H1 (cell line): ENCODE measurements at places on chromosomes 5 and 9.
A peak's percentile ranks its signal among the peaks of the same experiment; 100 is the strongest.

GRCh38 chr5:90968319-90968718, 409.7 kb downstream of the ADGRV1 start:
- no peaks in the 10 kb centered on the region for H3K27me3 ChIP-seq
- H3K27ac ChIP-seq: no peak overlapping the region
- peaks cover 30% of the 10 kb centered on the region for H3K36me3 ChIP-seq
- no peaks in the 10 kb centered on the region for H3K4me1 ChIP-seq
- no peak for DNase-seq
- H3K4me3 ChIP-seq: no peak overlapping the region

- H3K27ac ChIP-seq: no peak overlapping the region
- H3K27me3 ChIP-seq: 0 out of 2 replicates have a peak, but pooled peaks cover 2% of the 10 kb centered on the region
- peaks cover 3% of the 10 kb centered on the region; the same call in 1 of the 2 replicates for H3K4me1 ChIP-seq
Measured at GRCh38 chr9:96199006-96199405, 103.0 kb downstream of the HSD17B3 start.

- H3K36me3 ChIP-seq: no peaks in the 10 kb centered on the region
- no peaks in the 10 kb centered on the region for H3K4me1 ChIP-seq
- peak; percentile 17 for DNase-seq
- H3K27ac ChIP-seq: no peak overlapping the region
- H3K27me3 ChIP-seq: no peaks in the 10 kb centered on the region
- no peak overlapping the region for H3K4me3 ChIP-seq
Measured at GRCh38 chr5:171676286-171676944, 109.2 kb upstream of the SMIM23 start.

GRCh38 chr5:68325065-68325580, 109.6 kb downstream of the PIK3R1 start:
- no peaks in the 10 kb centered on the region for H3K36me3 ChIP-seq
- H3K27ac ChIP-seq: no peak overlapping the region
- H3K27me3 ChIP-seq: no peaks in the 10 kb centered on the region
- no peaks in the 10 kb centered on the region for H3K4me1 ChIP-seq
- H3K4me3 ChIP-seq: no peak overlapping the region
- DNase-seq: no peak

GRCh38 chr9:36924071-36924470, 110.0 kb downstream of the PAX5 start:
- H3K4me1 ChIP-seq: no peaks in the 10 kb centered on the region
- H3K27me3 ChIP-seq: no peaks in the 10 kb centered on the region; the same call in 1 of the 2 replicates
- no peaks in the 10 kb centered on the region for H3K36me3 ChIP-seq
- no peak overlapping the region for H3K4me3 ChIP-seq
- H3K27ac ChIP-seq: no peak overlapping the region

- H3K4me1 ChIP-seq: no peaks in the 10 kb centered on the region
- no peaks in the 10 kb centered on the region for H3K36me3 ChIP-seq
- H3K27ac ChIP-seq: no peak overlapping the region
- no peaks in the 10 kb centered on the region for H3K27me3 ChIP-seq
- no peak for DNase-seq
Measured at GRCh38 chr5:59433174-59433573, 460.4 kb downstream of the PDE4D start.

DNA sequence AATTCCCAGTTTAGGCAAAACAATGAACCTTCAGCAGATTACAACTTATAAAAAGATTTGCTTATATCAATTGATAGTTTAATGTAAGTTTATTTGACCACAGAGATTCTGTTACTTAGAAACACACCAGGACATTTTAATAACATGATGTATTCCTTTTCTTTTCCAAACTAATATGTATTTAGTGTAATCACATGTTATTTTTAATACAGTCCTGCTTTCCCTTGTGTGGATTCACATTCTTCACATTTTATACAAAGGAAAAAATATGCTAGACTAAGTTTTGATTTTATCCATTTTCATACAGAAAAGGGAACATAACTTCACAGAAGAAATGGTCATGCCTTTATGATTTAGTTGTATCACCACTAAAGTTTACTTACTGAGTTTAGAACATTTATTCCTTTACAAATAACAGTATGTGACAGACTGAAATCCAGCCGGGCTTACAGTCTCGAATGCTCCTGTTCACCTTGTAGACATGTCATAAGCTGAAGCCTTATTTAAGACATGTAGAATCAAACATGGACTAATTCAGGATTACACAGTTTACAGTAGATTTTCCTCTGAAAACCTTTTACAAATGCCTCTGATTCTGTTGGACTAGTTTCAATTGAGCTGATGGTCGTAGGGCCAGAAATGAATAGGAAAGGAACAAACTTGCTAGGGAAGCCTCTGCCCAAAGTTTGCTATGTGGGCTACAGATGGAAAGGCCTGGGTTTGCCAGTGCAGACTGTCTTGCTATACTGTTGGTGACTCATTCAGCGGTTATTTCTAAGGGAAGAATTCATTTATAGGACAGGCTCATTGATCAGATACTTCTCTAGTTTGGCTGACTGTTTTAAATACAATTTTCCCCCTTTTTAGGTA, 6.6 kb upstream of the ASPN start:
- H3K4me1 ChIP-seq: no peaks in the 10 kb centered on the region
- H3K36me3 ChIP-seq: no peaks in the 10 kb centered on the region
- DNase-seq: no peak
- H3K4me3 ChIP-seq: no peak overlapping the region

- no peak overlapping the region for H3K4me3 ChIP-seq
- H3K4me1 ChIP-seq: no peaks in the 10 kb centered on the region
- no peaks in the 10 kb centered on the region; the same call in 1 of the 2 replicates for H3K36me3 ChIP-seq
- no peak overlapping the region for H3K27ac ChIP-seq
Measured at GRCh38 chr9:70263421-70263820, 4.6 kb downstream of the SMC5 start.

GRCh38 chr9:4665357-4665756, 923 bp downstream of the SPATA6L start:
- no peaks in the 10 kb centered on the region for H3K36me3 ChIP-seq
- DNase-seq: no peak
- peaks cover 6% of the 10 kb centered on the region for H3K4me1 ChIP-seq
- H3K4me3 ChIP-seq: no peak overlapping the region

GRCh38 chr5:173626505-173626820, 10.0 kb upstream of the BOD1 start:
- no peak for DNase-seq
- no peak overlapping the region for H3K27ac ChIP-seq
- no peaks in the 10 kb centered on the region for H3K27me3 ChIP-seq
- H3K4me1 ChIP-seq: peaks cover 18% of the 10 kb centered on the region

- no peaks in the 10 kb centered on the region for H3K27me3 ChIP-seq
- DNase-seq: peak; percentile 23
- no peak overlapping the region for H3K4me3 ChIP-seq
- no peak overlapping the region for H3K27ac ChIP-seq
- H3K4me1 ChIP-seq: peaks cover 5% of the 10 kb centered on the region
Measured at GRCh38 chr9:112754578-112754977, 4.0 kb downstream of the SNX30 start.

DNA sequence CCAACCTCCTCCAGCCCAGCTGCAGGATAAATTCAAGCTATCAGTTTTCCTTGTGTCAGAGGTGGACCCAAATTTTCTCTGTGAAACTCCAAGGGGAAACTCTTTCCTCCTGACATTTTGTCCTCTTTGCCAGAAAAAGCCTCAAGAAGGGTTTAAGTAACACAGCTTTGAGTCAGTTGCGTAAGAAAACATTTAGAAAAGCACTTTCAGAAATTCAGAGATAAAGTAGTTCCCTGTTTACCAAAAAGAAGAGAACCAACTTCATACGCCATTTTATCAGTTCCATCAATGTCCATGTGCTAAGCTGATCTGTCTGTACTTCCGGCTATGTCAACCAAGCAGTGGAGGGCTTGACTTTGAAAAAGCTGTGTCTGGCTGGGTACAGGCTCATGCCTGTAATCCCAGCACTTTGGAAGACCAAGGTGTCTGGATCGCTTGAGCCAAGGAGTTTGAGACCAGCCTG, 19.9 kb upstream of the SUSD1 start:
- H3K27ac ChIP-seq: no peak overlapping the region
- no peak for DNase-seq
- H3K36me3 ChIP-seq: no peaks in the 10 kb centered on the region
- peaks cover 4% of the 10 kb centered on the region; the same call in 1 of the 2 replicates for H3K4me1 ChIP-seq
- H3K4me3 ChIP-seq: no peak overlapping the region

DNA sequence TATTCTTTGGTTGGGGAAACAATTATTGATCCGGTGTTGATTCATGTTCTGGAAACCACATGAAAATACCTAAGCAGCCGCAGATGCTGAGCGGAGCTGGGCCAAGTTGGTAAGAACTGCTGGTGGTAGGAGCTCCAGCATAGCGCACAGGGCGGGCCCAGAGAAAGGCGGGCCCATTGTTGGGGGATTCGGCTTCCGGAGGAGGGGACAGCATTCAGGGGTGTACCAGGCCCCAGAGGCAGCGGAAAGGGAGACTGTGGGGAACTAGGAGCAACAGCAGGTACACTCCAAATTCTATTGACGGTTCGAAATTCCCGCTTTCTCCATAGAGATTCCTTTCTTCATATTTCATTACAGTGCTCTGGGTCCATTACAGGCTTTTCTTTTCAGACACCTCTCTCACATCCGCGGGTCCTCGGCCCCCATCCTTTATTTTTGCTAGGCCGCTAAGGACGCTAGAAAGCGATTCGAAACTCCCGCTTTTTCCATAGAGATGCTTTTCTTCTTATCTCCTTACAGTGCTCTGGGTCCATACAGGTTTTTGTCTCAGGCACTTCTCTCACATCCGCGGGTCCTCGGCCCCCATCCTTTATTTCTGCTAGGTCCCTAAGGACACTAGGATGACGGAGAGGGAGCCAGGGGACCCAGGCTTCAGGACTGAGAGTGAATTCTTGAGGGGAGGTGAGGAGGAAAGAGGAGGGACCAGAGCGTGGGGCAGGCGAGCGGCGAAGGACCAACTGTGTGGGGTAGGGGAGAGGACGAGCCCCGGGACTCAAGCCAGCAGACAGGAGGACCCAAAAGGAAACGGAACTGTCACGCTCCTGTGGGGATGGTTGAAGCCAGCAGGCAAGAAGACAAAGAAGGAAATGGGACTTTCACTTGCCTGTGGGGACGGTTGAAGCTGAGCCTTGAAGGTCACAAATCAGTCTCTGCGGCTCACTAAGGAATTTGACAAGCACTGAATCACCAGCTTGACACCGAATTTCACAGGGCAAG, at the start of gene CCDC152:
Gene CCDC152, plus strand, starts transcription at position 213 of the 996 bp plus-strand sequence. CDS start 2,304 bp downstream, outside the sequence.
- peak; percentile 70 for DNase-seq
- no peaks in the 10 kb centered on the region for H3K4me1 ChIP-seq
- no peak within 1 kb of the TSS for H3K27ac ChIP-seq
- H3K4me3 ChIP-seq: peak within 1 kb of the TSS; percentile 69
- no peaks in the 10 kb centered on the region for H3K27me3 ChIP-seq
